ENCODE measurements at places on chromosomes 3 and 15.

- no peak for DNase-seq
Measured at GRCh38 chr15:70636540-70637165, 126.7 kb downstream of the UACA start.

- no peak for DNase-seq
Measured at GRCh38 chr15:89149501-89150101, 61.3 kb downstream of the ABHD2 start.

GRCh38 chr3:17137321-17137826, 252.6 kb downstream of the PLCL2 start:
- no peak for DNase-seq

DNA sequence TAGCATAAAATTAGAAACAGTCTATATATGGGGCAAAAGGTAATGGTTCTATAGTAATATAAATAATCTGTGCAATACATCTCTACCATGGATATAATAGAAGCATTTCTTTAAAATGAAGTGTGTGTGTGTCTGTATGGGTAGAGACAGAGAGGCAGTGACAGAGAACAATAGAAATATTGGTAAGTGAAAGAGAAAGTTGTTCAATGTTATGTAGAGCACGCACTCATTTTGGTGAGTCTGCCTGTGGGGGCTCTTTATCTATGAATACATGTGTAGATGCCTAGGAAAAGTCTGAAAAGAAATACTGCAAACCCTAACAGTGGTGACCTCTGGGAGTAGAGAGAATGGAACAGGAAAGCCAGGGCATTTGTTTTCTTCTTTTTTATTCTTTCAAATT, 182.6 kb downstream of the STAC start:
- DNase-seq: no peak

DNA sequence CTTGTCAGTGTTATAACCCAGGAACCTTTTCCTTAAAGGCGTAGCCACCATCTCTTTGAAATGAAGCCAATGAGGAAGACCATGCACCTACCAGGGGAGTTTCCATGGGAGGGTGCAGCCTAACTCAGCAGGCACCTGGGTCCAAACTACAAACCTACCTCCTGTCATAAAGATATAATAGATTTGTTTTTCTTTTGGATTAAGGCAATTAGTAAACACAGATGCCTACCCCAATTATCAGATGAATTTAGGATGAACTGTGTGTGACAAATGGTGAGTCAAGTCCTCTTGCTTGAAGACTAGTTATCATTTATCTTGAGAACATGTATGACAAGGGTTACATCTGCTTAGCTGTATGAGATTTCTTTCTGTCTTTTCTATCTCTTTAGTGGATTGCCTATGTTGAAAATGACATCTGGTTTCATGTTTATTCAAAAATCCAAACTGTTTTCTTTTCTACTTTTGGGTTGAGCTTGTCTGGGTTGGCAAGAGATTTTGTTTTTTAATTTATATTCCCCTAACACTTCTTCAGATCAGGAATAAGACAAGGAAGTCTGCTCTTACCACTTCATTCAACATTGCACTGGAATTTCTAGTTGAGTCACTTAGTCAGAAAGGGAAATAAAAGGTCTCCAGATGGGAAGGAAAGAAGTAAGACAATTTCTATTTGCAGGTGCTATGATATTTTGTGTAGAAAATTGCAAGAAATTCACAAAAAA, 149.9 kb downstream of the NEK10 start:
- no peak for DNase-seq

DNA sequence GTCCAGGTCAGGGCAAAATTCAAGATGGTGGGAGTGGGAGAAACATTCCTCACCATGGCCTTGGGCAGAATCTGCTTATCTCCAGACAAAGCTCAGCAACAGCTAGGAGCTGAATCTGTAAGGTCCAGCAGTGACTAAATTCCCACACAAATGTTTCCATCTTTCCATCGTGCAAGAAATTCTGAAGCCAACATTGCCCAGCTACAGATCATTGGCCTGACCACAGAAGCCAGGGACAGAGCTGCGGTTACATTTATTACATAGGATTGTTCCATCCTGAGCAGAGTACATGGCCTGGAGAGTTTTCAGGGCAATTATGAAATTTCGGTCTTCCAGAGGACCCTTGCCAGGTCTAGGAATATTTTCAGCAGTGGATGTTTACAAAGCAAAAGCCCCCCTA, 100.3 kb downstream of the LIPC start:
- no peak for DNase-seq

DNA sequence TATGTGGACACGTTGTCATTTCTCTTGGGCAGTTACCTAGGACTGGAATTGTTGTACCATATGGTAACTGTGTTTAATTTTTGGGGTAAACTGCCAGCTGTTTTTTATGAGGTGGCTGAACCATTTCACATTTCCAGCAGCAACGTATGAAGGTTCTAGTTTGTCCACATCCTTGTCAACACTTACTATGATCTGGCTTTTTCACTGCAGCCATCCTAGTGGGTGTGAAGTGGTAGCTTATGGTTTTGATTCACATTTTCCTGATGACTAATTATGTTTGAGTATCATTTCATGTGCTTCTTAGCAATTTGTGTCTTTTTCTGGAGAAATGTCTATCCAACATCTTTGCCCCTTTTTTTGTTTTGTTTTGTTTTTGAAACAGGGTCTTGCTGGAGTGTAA, 96.2 kb downstream of the VGLL4 start:
- DNase-seq: no peak

- DNase-seq: no peak
Measured at GRCh38 chr15:85099195-85099803, 117.6 kb downstream of the PDE8A start.

DNA sequence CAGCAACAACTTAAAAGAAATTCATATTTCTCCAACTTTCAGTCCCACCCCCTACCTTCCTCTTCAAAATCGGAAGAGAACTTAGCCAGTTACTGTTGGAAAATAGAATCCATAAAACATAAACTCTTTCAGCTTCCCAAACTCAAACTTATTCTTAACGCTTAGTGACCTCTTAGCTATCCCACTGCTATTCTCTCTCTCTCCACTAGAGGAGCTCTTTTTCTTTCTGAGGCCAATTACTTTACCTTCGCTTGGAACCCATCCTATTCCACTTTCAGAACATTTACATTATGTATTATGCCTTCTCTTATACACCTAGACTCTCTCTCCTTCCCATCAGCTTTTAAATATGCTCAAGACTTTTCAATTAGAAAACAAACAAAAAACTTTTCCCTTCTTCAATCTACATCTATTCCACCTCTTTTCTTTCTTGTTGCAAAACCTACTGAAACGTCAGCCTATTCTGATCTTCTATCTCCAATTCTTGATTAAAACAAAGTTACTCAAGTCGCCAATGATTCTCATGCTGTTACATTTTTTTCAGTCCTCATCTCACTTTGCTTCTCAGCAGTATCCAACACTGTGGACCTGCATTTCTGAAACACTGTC, 13.4 kb upstream of the GHSR start:
- DNase-seq: peak; percentile 43

- no peak for DNase-seq
Measured at GRCh38 chr15:61753018-61753710, 307.1 kb downstream of the VPS13C start.

- peak; percentile 21 for DNase-seq
Measured at GRCh38 chr3:107938143-107938542, 152.7 kb downstream of the CD47 start.

- no peak for DNase-seq
Measured at GRCh38 chr15:77798847-77799246, 166.1 kb upstream of the LINGO1 start.

DNA sequence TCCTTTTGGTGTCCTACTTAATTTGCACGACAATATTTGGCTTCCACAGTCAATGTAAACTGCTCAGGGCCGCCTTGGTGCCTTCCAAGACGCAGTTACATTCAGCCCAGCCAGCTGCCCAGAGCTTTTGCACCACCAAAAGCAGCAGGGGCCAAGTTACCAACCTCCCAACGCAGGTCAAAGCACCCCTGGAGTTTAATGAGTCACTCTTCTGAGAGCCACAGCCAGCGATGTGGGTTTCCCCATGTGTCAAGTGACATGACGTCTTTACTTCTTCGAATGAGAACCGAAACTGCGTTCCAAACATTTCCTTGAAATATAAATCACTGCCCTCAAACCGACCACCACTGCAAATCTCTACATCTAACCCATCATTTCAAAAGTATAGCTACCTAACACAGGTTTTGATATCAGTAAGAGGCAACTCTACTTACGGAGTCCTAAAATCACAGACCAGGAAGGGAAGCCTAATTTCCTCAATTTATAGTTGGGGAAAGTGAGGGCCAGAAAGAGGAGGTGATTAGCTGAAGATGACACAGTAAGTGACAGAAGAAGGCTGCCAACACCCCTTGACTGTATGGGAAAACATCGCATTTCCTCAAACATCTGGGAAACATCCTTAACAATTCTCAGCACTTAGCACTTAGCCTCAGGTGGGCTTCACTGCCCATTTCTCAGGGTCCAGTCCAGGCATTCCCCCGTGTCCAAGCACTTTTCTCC, 24.5 kb downstream of the MB21D2 start:
- peak; percentile 70 for DNase-seq

DNA sequence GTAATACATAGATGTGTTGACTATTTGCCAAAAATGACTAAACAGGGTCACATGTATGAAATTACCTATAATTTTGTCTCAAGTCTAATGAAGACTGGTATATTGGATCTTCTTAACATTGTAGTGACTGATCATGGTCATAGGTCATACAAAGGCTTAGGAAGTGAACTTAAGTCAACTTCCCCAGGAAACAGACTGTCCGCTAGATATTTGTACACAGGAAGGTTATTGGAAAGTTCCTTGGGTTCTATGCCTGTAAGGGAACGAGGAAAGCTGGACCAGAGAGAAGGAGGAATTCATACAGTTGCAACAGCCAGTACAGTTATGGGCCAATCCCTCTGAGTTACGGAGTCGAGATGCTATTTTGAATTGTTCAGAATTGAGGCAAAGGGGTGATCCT, 462.0 kb upstream of the THRB start:
- no peak for DNase-seq

DNA sequence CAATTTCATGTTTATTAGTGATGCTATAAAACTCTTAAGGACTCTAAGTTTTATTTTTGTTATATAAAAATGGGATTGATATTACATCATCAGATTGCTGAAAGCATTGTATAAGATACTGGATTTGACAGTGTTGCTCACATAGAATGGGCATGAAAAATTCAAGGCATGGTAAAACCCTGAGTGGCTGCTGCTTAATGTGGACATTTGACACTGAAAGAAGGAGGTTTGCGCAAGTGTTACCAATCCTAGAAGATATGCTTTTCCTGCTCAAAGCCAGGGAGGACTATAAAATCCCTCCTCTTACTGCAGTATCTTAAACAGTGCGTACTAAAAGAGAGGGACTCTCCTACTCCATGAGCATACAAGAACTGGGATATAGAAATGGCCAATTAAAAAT, 65.8 kb upstream of the PTX3 start:
- no peak for DNase-seq

GRCh38 chr3:49018707-49019006, 277 bp upstream of the DALRD3 start:
- DNase-seq: no peak

All from AG08396 (cell line).